ENCODE measurements at places on chromosomes 2 and 18.

GRCh38 chr2:169716238-169716886, 17.3 kb upstream of the KLHL23 start:
- DNase-seq, result no peak

DNA sequence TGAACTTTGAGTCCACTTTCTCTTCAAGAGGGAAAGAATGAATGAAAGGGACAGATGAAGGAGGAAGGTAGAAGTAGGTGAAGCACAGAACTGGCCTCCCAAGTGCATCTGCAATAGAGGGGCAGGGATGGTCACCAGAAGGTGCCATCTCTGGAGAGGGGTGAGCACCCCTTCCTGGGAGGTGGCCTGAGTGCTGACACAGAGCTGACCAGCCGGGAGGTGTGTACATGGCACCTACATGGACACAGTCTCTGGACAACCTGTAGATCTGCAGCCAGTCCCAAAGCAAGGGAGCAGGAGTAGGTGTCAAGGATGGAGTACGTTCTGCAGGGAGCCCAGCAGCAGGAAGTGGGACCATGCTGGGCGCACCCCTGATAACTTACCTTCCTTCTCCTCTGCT, 83.2 kb downstream of the TFCP2L1 start:
- no peak for DNase-seq

DNA sequence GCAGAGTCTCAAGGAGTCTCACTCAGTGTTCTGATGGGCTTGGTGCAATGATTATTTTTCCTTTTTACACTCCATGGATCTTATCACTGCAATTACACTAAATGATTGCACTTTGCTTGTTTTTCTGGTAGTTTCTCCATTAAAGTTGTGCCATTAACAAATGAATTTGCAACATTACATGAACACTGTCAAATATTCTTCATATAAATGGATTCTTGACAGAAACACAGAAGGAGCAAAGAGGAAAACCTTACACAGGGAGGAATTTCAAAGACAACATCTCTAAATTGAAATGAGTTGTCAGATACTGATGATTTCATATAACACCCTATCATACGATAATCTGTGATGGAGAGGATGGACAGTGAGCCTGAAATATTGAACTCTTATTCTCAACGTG, 65.4 kb upstream of the CHST9 start:
- DNase-seq, result no peak

- DNase-seq, result no peak
Measured at GRCh38 chr2:152410165-152410597, 75.2 kb downstream of the FMNL2 start.

- DNase-seq, result no peak
Measured at GRCh38 chr2:84131278-84131830, 327.7 kb downstream of the SUCLG1 start.

GRCh38 chr2:192544371-192544955, 349.7 kb upstream of the TMEFF2 start:
- DNase-seq, result no peak

DNA sequence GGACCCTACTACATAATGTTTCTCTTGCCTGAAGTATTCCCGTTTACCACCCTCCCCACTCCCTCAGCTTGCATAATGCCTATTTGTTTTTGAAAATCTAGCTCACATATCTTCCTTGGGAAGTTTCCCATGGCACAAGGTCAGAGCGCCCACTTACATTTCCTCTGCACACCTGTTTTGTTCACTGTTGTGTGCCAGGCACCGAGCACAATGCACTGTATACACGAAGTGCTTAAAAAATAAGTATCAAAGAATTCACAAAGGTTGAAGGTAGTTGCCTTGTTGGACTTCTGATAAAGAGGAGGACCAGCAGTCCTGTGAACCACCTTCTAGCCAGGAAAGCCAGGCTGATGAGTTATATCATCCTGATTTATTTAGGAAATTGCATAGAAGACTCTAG, 16.8 kb upstream of the RHOB start:
- DNase-seq, result no peak

GRCh38 chr2:85978883-85979780, 90.3 kb upstream of the ST3GAL5 start:
- DNase-seq, result no peak

DNA sequence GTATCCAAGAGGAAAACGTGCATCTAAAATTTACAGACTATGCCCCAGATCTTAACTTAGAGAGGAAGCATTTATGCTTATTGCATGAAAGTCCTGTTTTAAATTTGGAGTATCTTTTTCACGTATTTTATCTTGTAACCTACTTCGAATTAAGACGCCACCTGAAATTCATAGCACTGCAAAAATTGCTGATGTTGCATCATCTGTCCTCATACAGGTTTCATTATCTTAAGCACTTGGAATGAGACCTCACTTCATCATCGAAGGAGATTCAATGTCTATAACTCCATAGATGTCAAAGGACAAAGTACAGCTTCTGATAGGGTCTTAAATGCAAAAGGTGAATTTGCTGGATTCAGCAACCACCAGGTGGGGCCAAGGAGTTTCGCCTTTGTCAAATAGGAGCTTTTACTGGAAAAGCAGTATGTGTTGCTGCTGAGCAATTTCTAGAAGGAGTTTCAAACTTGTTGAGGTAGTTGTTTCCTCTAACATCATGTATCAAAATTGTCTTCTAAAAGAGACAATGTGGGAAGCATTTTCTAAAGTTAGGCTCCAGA, 106.4 kb upstream of the CCDC85A start:
- DNase-seq, result no peak

- DNase-seq, result no peak
Measured at GRCh38 chr2:70104231-70105111, 17.2 kb downstream of the PCBP1 start.

GRCh38 chr2:102030855-102031527, 39.2 kb downstream of the IL1R2 start:
- DNase-seq, result no peak

- DNase-seq, result no peak
Measured at GRCh38 chr2:182316950-182317349, 109.9 kb downstream of the PDE1A start.

GRCh38 chr2:6835467-6835866, 30.2 kb downstream of the CMPK2 start:
- no peak for DNase-seq

- DNase-seq, result no peak
Measured at GRCh38 chr2:43251171-43251731, 24.8 kb upstream of the ZFP36L2 start.

- no peak for DNase-seq
Measured at GRCh38 chr2:222904557-222905258, 43.9 kb downstream of the ACSL3 start.

DNA sequence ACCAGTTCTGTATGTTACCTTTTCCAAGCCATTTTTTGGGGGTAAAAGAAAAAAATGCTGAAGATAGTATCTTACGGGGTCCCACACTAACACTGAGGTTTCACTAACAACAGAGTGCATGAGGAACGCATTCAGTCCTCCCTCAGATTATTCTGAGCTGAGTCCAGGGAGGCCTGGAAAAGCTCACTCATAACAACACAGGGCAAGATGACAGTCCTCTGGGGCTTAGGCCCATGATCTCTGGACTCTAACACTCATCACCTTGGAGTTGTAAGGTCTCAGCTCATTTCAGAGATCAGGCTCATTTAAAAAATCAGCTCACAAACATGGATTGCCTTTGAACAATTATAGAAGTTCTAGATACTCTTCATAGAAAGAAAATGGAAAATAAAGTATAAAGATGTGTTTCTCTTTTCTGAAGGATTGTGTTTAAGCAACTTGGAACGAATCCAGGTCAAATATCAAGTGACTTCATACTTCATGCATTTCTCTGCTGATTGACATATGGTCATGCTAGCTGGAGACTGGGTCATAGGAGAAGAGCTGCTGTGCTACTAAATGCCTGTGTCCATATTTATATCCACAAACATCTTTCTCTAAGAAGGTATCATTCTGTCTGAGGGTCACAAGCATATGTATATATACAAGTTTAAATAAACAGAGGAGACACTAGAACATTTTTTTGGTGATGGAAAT, 265.8 kb downstream of the ALK start:
- no peak for DNase-seq

DNA sequence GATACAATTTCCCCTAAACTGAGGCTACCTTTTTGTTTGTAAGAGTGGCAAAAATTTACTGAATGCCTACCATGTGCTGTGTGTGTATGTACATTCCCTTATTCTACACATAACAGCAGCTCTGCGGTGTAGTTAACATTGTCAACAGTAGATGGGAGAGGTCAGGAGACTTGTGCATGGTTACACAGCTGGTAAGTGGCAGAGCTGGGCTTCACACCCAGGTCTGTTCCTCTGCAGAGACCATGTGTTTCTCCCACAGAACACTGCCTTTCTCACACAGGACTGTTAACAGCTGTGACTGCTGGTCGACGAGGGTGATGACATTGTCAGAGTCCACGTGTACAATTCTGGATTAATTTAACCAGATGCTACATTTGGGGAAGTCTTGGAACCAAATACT, 49.1 kb downstream of the EML6 start:
- DNase-seq, result no peak

DNA sequence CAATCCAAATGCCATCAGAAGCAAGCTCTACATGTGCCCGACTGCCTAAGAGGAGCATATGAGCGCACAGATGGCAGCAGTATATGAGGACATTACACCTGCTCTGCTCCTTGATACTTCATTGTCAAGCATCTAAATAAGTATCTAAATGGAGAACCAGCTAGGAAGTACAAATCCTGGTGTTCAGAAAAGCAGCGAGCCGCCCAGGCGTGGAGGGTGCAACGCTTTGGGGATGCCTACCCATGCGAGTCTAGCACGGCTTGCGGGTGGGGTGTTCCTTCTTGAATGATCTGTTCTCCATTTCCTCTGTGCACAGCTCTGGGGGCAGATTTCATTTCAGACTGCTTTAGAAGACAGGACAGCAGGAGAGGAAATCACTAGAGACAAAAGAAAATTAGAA, 63.0 kb upstream of the BCL2L11 start:
- DNase-seq, result no peak

- no peak for DNase-seq
Measured at GRCh38 chr2:95266781-95267430, 7.3 kb upstream of the PROM2 start.

- DNase-seq, result no peak
Measured at GRCh38 chr2:120845277-120845676, 109.6 kb downstream of the GLI2 start.

- no peak for DNase-seq
Measured at GRCh38 chr2:111884592-111884964, 585 bp upstream of the ANAPC1 start.

GRCh38 chr18:33444709-33445108, 4.2 kb upstream of the CCDC178 start:
- no peak for DNase-seq

All from activated naive CD4-positive, alpha-beta T cell (primary cell).